ENCODE measurements at places on chromosomes 2 and 18. TPM values are rescaled to one million over a fixed set of nuclear protein-coding genes. Genes with fewer than 3 reads are reported as not detected.

- no peak for DNase-seq
Observed at GRCh38 chr18:55179425-55179824, 220.2 kb upstream of the CCDC68 start.

MARCHF4 gene
- total RNA-seq, result not detected

DNA sequence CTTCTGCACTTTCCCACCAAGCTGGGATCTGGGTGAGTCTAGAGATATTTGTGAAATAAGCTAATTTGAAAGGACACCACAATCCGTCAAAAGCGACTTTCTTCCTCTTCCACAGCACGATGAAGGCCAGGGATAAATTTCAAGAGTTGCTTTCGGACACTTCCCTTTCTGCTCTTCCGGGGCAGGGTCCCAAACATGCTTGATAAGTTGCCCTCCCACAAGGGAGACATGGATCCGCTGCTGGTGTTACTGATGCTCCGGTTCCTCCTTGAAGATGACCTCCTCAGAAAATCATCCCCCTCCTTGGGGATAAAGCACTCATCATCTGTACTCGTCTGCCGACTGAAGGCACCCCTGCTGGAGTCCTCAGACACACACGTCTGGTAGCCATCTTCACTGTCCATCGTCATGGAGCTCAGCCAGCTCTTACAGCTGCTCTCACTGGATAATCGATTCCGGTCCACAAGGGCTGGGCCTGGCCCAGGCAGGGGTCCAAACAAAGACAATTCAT is 28.2 kb downstream of the CYTIP start:
- DNase-seq, result no peak

DNA sequence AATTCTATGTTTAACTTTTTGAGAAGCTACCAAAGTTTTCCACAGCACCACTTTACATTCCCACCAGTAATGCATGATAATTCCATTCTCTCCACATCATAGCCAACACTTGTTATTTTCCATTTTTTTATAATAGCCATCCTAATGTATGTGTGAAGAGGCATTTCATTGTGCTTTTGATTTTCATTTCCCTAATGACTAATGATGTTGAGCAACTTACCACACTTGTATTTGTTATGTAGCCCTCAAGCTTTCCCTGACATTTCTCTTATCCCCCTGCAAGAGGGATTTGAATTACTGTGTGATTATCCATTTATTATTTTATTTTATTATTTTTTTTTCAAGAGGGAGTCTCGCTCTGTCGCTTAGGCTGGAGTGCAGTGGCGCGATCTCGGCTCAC is 23.6 kb upstream of the SOS1 start:
- DNase-seq, result no peak

DNA sequence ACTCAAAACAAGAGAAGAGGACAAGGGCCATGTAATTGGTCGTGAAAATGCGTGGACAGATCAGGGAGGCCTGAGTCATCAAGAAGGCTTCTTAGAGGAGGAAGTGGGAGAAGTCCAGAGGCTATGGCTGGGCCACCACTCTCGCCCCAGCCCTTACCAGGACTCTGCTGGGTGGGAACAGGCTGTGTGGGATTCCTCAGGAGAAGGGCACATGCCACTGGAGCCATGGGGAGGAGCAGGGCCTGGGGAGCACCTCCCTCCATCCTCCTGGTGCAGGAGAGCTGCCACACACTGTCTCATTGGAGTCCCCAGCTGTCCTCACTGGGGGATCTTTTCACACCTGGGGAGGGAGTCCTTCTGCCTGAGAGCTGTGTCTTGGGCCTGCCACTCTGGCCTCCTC is 9.4 kb upstream of the RALB start:
- DNase-seq, result no peak

Measured in thyroid gland (tissue), 4 donors.